Central memory CD4-positive, alpha-beta T cell (primary cell): ENCODE measurements at places on chromosomes 4 and X.

GRCh38 chr4:7000421-7001176, 42.6 kb upstream of the TADA2B start:
- no peak for DNase-seq

DNA sequence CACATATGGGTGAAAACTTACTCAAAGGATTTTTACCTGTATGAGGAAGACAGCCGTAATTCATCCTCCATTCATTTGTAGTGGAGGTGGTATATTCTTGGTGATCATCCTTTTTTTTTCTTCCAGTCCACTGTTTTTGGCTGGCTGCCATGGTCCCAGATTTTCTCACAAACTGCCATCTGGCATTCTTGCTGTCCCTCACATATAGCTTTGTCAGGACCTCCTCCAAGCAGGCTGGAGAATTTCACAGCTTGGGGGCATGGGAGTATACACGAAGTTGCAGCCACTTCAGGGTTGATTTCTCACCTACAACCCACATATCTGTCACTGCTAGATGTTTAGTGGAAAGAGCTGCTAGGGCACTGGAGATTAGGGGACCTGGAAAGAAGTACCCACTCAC, 401.0 kb downstream of the IL1RAPL1 start:
- DNase-seq: no peak

- no peak for DNase-seq
Observed at GRCh38 chr4:6248394-6248793, 21.3 kb upstream of the WFS1 start.

DNA sequence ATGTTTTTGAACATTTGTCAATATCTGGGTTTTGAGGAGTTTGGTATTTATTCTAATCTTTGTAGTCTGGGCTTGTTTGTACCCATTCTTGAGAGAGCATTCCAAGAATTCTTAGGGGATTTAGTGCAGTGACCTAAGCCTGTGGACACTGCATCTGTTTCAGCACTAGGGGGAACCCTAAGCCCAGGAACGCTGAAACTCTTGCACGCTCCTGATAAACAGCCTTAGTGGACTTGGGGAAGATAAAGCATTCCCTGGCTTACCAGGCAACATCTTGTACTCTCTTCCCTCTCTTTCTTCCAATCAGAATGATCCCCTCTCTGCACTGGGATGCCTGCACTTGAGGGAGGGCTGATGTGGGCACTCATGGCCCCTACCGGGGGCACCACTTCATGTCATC, 654.9 kb upstream of the HTR2C start:
- DNase-seq: no peak

- DNase-seq: no peak
Observed at GRCh38 chrX:77527233-77528001, 80.2 kb downstream of the FGF16 start.

DNA sequence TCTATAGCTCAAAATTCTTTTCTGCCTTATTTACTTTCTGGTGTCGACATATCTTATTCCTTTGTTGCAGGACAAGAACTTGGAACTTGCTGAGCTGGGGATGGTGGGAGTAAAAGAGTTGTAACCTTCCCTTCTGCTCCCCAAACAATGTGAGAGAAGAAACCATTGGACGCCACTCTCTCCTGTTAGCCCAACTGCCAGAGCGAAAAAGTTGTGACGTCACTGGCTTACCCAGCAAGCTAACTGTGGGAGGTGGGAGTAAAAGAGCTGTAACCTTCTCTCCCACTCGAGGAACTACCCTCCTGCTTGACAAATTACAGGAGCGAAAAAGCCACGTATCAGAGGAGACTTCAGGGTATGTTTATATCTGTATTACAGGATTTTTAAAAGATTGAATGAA, 90.0 kb upstream of the PCDH10 start:
- DNase-seq: no peak

DNA sequence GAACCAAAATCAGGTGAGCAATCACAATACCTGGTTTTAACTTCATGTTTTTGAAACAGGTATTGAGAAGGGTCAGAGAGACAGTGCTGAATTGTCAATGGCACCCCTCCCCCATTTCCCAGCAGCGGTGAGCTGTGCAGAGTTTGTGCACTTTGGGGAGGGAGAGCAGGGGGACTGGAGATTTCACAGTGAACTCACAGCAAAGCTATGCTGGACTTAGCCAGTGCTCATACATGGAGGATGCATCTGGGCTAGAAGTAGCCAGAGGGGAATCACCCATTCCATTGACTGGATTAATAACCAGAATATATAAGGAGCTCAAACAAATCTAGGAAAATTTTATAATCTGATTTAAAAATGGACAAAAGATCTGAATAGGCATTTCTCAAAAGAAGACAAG, 612.6 kb downstream of the STPG2 start:
- no peak for DNase-seq

GRCh38 chrX:71052721-71053120, 15.4 kb downstream of the SNX12 start:
- DNase-seq: no peak

GRCh38 chrX:107713543-107714205, 61.9 kb downstream of the TSC22D3 start:
- peak; percentile 55 for DNase-seq

DNA sequence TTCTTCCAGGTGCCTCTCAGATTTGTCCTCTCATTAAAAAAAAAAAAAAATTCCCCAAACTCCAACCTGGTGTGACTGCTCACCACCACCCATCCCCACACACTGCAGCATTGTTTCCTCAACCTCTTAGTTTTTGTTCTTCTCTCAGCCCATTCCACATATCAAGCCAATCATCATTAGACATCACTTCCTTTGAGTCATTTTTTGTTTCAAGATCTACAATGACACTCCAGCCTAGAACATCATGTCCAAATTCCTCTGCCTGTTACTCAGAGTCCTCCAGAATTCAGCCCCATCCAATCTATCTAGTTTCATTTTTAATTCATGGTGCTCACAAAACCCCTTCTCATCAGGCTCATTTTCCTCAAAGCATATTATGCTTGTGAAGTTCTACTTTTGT, 262.5 kb upstream of the TEX13A start:
- no peak for DNase-seq

DNA sequence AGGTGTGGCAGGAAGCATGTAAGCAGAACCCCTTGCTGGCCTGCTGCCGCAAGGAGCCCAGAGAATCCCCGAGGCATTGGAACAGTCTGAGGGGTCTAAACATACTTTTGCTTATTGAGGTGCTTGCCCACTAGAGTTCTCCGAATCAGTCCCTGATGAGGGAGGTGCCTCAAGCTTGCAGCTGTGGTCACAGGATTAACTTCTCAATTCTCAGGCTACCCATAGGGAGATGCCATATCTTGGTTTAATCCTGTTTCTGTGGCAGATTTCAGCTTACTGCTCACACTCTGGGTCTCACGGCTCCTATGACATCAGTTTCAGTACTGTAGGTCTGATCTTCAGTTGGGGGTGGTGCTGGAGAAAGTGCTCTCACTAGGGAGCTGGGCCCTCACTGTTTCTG, 39.9 kb downstream of the CCNG2 start:
- DNase-seq: no peak

GRCh38 chr4:148287111-148287510, 155.1 kb downstream of the NR3C2 start:
- no peak for DNase-seq

- no peak for DNase-seq
Observed at GRCh38 chr4:107546638-107547037, 173.4 kb downstream of the PAPSS1 start.

GRCh38 chrX:27307546-27307945, 155.6 kb downstream of the PPP4R3C start:
- no peak for DNase-seq

GRCh38 chrX:154648931-154649330, 4.4 kb downstream of the CTAG2 start:
- DNase-seq: no peak

DNA sequence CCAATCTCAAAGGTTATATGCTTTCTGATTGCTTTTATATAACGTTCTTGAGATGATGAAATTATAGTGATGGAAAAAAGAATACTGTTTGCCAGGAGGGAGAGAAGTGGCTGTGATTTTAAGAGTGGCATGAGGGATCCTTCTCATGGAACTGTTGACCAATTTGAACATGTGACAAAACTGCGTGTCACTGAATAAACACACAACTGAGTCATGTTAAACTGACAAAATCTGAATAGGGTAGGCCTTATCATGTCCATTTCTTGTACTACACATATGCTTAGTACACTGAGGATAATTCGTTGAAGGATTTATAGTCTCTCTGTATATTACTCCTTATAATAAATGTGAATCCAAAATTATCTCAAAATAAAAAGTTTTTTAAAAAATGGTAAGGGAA, 22.2 kb upstream of the HSPA4L start:
- DNase-seq: no peak

DNA sequence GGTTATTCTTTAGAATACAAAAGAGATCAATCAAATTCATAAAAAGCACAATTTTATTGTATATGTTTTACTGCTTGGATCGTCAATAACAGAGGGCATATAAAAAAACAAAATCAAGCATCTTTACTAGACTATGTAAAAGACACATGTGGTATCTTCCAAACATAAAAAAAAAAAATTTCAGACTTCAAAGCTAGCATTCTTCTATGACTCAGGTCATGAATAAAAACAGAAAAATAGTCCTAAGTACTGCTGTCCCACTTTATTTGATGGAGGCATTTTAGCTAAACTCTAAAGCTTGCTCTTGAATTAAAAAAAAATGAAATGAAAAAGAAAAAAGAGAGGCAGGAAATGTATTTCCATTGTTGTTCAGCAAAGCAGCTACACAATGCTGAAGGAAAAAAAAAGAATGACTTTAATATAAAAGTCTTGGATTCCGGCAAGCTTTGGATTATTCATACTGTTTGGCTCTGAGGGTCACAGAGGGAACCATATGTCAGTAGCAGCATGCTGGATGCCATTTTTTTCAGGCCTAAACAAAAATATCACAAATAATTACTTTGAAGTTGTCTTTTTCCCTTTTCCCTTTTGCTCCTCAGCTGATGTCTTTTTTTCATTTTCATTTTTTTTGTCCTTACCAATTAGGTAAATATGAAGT, 249.1 kb upstream of the DIAPH2 start:
- no peak for DNase-seq

DNA sequence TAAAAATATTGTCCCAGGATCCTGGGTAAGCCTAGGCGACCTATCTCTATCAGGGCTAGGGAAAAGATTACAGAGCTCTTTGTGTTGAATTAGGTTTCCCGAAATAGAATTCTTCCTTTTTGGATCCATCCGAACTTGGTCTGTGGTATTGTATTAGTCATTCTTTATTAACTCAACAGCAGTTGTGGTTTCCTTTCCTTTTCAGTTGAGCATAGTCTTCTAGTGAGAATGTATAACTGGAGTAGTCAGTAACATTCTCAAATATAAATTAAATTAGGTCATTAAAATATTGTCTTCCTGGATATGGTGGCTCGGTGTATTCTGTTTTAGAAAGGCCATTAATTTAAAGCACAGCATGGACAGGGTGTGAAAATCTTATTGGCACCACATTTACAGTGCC, 520.4 kb downstream of the NLGN4X start:
- DNase-seq: no peak

GRCh38 chr4:109433205-109434006, at the start of gene SEC24B:
Gene SEC24B, plus strand, starts transcription at chr4:109433815. Its CDS starts 55 bp downstream, at chr4:109433870.
- DNase-seq: peak; percentile 89

DNA sequence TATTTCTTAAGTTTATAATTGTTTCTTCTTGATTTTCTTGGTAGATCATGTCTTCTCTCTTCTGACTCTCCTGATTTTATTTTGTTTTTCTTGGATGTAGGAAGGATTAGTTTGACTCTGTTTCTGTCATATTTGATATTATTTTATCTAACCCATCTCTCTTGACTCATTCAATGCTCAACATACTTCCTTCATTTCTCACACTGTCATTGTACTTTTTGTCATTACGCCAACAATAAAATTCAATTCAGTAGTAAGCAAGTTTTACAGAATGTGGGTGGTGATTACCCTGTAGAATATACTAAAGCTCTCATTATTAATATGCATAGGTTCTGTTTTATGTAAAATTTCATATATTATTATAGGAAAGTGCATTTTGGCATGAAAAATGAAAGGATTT, 1303.0 kb upstream of the AGA start:
- DNase-seq: no peak

GRCh38 chr4:139535228-139535870, 20.7 kb downstream of the SETD7 start:
- no peak for DNase-seq

DNA sequence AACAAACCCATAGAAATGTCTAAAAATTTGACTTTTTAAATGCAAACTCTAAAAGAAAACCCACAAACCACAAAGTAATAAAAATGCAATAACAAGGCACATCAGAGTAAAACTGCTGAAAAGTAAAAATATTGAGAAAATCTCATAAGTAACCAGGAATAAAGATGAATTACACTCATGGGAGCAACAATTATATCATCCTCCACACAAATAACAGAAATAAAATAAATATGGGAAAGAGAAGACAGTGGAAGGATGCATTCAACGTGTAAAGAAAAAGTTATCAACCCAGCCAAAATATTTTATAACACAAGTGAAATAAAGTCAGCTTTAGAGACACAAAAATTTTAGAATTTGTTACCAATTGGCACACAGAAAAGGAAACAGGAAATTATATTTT, 1420.2 kb downstream of the PCDH18 start:
- no peak for DNase-seq

GRCh38 chr4:123821861-123822260, 425.3 kb downstream of the SPRY1 start:
- DNase-seq: no peak

DNA sequence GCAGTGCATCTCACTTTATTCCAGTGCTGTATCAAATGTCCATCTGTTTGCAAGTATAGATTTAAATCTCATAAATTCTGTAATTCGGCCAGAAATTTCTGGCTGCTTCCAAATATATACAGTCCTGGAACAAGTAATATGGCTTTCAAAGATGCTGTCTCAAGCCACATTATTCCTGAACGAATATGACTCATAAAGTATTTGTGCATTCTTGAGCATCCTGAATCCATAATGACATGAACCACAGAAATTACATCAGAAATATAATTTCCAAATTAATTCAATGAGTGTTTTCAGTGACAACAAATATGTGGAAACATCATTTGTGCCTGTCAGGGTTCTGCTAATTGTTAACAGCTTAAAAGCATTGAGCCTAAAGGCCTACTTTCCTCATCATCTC, 140.9 kb upstream of the HPGD start:
- DNase-seq: no peak

DNA sequence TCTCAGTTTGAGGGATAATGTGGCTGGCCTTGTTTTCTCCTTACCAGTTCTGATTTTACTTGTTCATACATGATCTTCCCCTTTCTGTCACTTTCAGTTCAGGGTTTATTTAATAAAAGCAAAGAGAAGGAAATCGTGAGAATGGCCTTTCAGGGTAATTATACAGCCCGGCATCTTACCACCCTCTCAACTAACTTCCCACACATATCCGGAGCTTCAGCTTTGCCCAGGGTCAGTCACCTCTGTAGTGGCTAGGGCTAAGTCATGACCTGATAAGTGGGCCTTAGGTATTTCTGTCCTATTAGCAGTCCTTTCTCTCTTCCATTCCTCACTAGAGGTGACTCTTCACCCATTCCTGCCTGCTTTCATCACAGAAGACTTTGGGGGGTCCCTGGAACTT, 15.8 kb downstream of the TRPC5 start:
- no peak for DNase-seq

DNA sequence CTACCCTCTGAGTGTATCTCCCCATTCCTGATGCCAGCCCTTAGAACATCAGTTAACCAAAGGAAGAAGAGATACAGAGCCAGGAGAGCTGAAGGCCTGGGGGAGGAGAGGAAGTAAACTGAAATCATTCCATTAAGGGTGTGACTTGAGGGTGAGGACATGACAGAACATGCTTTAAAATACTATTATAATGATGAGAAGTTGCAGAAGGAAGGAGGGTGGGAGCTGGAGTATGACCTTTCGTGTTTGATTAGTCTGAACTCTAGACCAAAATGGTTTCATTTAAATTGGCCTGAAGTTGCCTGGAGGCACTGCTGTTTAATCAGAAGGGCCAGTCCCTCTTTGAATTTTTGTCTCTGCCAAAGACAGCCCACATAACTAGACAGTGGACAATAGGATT, 11.4 kb downstream of the INTS6L start:
- no peak for DNase-seq
